SHP77 (cell line): ENCODE measurements at places on chromosomes 1 and 21.

GRCh38 chr1:6523566-6523965 is 30.7 kb downstream of the NOL9 start:
- DNase-seq: peak; percentile 36

GRCh38 chr1:177954076-177954475 is 15.8 kb downstream of the SEC16B start:
- DNase-seq: no peak

- DNase-seq: no peak
These were observed 3.0 kb upstream of the DRAXIN start for GRCh38 chr1:11688506-11688905.

DNA sequence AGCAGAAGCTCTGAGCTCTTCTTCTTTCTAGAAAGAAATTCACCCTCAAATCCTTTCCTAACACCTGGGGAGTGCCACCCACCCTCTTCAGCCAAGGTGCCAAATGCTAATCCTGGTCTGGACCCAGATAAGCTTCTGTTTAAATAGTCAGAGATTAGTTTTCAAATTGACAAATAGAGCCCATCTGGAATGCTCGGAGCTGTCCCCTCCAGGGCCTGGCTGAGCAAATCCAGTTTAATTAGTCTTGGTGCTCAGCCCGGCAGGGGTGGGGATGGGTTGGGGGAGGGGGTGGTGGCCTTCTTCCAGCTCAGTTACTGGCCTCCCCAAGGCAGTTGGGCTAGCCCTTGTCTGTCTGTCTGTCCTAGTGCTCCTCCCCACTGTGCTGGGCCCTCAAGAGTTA is 269.5 kb downstream of the GRIK3 start:
- no peak for DNase-seq

DNA sequence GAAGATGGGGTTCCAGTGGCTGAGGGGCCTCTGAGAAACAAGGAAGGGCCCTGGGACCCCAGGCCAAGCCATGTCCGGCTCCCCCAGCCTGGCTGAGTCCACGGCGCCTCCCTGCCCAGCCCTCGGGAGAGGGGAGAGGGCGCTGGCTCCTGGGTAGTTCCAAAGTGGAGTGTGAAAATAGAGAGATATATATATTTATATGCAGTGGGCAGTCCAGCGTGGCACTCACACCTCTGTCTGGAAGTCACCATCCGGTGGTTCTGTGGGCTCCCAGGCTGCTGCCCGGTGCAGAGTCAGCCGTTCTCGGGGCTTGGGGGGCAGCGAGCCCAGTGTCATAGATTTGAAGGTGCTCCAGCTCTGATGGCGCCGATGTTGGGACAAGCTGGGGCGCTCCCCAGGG is 23.4 kb upstream of the COL16A1 start:
- no peak for DNase-seq

DNA sequence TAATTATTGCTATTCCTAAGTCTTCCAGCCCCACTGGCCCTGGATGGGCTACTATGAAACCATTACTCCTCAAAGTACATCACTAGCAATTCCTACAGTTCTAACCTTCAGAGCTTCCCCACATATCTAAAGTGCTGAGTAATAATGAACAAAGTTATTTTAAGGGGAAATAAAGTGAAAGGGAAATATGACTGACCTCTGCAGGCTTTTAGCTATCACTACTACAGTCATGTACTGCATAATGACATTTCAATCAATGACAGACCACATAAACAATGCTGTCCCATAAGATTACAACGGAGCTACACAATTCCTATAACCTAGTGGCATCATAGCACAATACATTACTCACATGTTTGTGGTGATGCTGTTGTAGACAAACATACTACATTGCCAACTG is 32.5 kb upstream of the ASPM start:
- DNase-seq: no peak

DNA sequence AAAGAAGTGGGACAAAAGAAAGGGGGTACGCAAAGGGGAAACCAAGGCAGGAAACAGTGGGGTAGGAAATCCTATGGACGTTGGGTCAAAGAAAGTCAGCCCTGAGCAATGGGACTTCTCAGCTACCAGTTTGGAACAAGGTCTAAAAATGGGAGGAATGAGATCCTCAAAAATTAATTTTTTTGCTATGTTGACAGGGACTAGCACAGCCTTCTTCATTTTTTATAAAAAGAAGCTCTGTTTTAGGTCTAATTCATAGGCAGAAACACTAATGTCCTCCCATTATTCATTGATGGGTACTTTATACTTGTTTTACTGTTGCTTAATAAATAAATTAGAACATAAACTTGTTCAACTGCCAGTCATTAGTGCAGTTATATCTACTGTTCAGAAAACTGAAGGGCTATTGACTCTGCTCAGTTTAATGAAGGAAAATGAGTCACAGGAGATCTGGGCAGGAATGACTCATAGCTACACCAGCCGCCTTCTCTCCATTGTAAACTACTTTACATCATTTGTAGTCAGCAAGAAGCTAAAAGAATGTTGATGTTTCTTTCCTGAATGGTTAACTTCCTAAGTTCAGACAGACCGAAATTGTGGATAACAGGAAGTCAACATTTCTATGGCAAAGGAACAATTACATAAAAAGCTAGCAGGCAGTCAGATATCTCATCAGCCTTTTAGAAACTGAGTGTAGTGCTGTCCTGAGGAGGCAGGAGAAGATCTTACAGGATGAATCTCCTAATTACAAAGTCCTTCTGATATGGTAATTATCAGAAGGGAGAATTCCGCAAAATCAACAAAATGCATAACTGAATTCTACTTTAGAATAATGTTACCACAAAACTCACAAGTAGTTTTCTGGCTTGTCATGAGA is 356.4 kb upstream of the PKN2 start:
- no peak for DNase-seq

DNA sequence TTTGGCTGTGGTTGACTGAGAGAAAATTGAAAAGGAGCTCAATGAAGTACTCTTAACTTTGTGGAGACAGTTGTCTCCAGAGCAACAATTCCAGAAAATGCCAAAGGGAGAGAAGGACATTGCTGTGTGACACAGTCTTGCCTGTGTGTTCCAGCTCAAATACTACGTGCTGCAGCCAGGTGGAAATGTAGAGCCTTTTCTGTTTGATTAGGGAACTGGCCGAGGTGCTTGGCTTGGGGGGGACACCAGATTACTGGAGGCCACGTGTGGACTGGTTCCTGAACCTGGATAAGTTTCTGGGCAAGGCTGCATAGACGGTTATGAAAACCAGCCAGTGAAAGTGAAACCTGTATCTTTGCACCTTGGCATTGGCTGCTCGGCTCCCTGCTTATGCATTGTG is 217.9 kb downstream of the CTH start:
- no peak for DNase-seq

DNA sequence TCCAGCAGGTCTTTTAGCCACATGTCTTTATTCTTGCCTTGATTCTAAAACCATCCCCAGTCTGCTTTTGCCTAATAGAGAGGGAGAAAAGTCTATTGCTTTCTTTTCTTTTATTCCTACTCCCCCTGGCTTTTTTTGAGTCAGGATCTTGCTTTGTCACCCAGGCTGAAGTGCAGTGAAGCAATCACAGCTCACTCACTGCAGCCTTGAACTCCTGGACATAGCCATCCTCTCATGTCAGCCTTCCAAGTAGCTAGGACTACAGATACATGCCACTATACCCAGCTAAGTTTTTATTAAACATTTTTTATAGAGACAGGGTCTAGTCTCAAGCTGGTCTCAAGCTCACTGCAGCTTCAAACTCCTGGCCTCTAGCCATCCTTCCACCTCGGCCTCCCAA is 72.5 kb upstream of the PAXBP1 start:
- DNase-seq: no peak

GRCh38 chr1:99004861-99005442 is at the start of gene PLPPR5:
PLPPR5 (minus strand) TSS chr1:99004861; CDS start chr1:99004671, 190 bp downstream.
- DNase-seq: no peak

DNA sequence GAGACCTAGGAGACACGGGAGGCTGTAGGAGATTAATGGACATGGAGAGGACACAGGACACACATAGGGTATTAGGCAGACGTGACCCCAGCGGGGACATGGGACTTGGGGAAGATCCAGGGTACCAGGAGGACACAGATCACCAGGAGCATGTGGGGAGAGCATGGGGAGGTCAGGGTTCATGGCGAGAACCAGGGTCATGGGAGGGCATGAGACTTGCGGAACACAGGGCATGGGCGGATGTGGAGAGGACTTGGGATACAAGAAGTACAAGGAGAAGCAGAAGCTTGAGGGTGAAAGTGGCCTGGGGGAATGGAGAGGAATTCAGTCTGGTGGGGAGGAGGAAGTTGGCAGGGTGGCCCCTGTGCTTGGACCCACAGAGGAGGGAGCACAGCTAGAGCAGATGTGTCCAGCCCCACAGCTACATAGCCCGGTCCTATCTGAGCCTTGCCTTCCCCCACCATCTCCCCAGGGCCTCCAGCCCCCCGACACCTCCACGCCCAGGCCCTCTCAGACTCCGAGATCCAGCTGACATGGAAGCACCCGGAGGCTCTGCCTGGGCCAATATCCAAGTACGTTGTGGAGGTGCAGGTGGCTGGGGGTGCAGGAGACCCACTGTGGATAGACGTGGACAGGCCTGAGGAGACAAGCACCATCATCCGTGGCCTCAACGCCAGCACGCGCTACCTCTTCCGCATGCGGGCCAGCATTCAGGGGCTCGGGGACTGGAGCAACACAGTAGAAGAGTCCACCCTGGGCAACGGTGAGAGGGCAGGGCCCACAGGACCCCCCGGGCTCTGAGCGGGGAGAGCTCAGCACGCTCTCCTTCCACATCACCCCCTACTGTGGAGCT is 12.1 kb downstream of the TIE1 start:
- no peak for DNase-seq

DNA sequence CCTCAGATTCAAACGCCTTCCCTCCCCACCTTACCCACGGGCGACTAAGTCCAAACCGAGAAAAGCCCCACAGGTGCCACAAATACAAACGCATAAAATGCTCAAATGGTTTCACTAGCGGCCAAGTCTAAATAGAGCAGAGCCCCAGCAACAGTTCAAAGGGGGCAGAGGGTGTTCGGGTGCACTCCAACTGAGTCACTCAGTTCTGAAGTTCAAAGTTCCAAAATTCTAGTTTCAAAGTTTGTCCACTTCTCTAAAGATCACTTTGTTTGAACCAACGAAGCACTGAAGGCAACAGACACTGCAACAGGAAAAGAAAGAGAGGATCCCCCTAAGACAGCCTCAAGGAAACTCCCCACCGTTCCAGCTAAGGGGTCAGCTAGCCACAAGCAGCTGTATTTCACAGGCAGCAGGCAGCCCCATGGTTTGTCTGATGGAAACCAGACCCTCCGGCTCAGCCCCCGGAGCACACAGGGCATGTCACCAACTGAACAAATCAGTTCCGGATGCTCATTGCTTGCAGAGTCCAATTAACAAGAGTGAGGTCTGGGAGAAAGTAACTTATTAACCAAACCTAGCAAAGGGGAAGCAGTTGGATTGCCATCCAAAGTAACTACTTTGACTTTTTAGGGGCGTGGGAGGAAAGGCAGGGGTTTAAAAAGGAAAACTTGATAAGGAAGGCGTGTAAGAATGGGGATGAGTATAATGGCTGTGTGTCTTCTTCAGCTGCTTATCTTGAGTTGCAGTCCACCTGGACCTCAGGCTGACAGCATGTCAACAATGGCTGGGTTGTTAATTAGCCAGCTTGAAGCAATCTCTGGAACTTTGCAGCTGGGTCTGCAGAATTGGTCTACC is 1423.9 kb upstream of the PRMT6 start:
- DNase-seq: no peak

GRCh38 chr1:55931081-55931940 is 648.1 kb downstream of the PLPP3 start:
- DNase-seq: no peak

DNA sequence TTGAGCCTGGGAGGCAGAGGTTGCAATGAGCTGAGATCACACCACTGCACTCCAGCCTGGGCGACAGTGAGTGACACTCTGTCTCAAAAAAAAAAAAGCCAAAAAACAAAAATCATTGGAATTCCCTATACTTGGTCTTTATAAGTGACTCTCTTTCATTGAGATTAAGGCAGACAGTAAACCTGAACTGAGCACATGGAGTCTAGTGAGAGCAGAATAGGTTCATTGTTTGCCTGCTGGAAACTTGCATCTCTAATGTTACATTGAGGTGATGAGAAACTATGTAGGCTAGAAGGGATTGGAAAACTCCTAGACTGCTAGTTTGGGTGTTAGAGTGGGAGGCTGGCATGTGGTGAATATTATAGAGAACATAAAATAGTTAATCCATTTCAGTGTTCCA is 25.4 kb downstream of the MAST2 start:
- DNase-seq: no peak

DNA sequence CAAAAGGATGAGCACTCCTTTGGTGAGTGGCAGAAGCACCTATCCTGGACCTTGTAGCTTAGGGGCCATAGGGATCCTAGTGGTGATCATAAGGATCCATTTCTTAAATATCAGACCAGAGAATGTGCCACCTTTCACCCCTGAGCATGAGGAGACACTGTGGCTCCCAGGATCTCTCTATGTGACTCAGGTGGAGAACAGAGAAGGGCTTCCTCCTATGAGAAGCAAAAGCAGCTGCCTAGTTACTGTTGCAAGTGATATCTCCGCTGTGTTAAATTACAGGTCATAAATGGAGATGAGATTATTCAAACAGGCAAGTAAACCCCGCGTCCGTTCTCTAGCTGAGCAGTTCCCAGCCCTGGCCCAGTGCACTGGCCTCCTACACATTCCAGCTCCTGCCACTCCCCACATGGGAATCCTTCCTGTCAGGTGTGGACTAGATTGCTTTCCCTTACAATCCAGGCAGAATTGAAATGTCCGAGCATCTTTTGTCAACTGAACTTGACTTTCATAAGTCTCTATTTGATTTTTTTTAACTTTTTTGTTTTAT is 26.3 kb downstream of the CLEC20A start:
- no peak for DNase-seq

DNA sequence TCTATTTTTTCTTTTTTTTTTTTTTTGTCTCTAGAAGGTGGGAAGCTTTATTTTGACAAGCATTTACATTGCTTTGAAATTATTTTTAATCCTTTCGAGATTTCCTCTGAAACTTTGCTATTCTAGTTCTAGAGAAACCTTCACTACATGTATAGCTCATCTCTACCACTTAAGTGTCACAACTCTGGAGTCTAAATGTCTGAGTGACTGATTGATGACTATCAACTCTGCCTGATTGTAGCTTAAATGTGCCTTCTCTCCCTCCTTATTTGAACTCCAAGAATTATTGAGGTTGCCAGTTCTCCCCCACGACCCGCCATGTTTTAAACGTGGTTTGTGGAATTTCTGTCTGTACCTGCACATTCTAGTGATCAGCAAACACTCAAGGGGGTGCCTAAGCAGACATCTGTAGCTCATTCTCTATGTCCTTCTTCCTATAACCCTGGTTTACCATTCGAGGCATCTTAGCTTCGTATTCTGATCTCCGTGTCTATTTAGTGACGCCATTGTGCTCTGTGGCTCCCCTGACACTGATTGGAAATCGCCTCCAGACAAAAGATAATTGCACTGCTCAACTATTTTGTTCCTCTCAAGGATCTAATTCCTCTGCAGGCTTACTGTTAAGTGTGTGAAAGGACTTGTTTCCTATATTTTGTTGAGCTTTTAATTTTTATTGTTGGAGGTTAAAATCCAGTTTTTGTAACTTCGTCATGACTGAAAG is 1570.6 kb downstream of the BRINP3 start:
- no peak for DNase-seq

DNA sequence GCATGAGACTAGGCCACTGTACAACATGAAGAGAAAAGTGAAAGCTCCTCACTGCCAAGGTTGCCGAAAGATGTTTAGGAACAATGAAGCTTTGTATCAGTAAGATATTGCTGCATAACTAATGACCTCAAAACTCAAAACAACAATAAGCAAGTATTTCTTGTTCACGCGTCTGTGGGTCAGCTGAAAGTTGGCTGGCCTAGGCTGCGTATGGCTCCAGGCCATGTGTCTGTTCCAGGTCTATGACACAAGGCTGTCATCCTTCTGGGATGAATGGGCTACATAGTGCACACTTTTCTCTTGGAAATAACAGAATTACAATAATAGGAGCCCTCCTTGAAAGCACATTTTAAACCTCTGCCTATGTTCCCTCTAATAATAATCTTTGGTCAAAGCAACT is 515.9 kb downstream of the PLPP3 start:
- no peak for DNase-seq
